Left cardiac atrium (tissue), 4 donors: ENCODE measurements at places on chromosomes 7 and 10.

DNA sequence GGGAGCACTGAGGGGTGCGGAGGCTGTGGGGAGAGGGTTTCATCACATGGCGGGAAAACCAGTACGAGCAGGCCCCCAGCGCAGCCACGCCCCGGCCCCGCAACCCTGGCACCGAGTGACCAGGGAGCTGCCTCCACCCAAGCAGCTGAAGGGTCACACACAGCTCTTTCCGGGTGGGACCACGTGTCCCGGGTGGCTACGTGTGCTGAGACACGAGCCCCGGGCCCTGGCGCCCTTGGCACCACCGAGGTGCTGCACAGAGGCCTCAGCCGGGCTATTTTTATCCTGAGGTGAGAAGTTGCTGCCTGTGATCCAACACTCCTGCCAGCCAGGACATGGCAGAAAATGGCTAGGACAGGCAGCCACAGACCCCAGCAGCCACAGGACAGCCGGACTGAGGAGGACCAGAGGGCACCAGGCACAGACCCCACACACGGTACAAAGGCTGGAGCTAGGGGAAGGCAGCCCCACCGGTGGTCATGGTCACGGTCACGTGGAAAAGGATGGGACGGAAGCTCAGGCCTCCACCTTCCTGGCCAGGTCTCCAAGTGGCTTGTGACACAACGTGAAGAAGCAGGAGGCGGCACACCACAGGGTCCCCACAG is 223.7 kb downstream of the MAD1L1 start:
- peak; percentile 74 for DNase-seq

DNA sequence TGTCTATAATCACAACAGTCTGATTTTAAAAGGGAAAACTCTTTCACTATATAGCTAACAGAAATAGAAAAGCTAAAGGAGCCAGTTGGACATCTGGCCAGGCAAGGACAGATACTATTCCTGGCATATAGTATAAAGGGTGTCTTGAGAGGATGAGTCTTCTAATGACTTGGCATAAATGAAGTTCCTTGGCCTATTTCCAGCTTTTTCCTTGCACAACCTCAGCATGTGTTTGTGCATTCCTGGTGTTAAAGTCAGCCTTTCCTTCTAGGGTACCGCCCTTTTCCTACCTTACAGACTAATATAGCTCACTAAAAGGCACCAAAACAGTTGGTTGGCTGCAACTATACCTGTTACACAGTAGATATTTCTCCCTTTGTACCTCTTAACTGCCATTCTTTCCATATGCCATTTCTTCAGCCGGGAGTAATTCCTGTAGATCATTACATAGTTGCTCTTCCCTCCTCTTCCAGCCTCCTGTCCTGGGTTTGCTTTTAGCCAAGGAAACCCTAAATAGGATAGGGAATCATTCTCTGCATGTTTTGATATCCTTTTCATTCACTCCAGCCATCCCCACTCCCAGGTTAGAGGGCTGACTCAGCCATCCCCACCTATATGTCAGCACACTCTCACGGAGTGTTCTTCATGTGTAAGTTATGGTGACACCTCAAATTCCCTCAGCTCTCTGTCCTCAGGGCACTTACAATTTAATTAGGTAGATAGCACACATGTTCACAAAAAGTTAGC is 102.1 kb upstream of the MDFIC start:
- DNase-seq: no peak

DNA sequence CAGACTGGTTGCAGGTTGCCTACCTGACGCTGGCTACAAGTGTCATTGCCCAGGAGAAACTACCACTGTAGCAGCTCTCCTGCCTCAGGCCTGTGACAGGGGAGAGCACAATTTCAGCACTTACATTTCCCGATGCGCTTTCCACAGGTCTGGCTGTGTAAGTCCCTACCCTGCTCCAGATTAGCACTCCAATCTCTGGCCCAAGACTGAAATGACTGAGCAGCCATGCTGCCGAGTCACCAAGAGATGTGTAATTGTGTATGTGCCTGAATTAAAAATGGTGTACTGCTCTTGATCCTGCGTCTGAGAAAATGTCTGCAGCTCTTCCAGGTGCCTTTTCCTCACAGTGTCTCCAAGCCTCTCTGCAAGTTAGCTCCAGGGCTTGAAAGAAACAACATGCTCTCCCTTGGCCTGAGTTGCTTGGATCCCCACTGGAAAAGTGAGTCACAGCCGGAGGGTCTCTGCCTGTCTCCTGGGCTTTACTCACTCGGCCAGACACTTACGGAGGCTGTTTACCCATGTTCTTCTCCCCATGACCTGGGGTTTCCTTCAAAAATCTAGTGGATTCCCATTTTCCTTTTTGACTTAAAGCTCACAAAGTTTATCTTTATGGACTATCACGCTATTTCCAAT is 1001.7 kb upstream of the KCND2 start:
- no peak for DNase-seq

DNA sequence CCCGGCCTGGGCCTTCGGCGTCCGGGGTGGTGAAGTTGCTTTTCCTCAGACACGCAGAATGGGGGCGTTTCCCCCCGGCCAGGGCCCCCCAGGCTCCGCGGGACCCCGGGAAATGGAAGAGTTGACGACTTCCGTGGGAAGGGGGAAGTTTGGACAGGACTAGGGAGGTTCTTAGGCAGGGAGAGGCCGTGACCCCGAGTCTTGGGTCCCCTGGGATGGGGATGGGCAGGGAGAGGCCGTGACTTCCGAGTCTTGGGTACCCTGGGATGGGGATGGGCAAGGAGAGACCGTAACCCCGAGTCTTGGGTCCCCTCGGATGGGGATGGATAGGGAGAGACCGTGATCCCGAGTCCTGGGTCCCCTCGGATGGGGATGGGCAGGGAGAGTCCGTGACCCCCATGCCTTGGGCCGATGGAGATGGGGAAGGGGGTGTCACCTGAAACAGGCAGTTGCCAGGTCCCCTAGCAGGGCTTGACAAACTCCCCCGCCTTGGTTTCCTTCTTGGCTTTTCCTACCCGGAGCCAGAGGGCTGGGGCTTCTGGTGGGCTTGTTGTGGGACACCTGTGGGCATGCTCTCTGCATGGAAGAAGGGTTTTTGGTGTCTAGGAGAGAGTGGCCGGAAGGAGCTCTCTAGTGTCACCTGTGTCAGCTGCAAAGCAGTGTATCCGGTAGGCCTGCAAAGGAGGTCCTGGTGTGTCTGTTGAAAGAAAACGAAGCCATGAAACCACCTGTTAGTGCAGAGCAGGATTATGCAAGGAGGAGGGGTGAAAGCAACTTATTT is 1.1 kb downstream of the TRRAP start:
- DNase-seq: no peak

DNA sequence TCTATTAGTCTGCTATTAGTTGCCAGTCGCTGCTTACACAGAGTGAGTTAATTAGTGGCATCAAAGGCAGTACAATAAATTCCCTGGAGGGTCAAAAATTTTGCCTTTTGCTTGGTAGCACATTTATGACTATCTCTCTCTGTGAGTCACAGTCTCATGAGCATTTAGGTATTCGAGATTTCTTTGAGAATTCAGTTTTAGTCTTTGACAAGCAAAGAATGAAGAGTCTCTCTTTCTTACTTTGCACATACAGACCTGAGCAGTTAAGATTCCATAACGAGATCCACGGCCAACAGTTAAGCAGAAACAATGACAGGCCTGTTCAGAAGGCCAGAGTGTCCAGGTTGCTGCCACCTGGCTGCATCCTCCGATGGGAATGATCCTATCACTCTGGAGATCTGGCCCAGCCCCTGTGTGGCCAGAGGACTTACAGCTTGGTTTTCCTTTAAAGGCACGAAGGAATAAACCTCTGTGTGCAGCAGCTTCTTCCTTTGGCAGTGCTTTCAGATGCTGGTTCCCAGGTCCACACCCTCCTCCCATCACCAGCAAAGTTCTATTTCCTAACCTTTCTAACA is 80.6 kb downstream of the GLI3 start:
- DNase-seq: no peak

- no peak for DNase-seq
Observed at GRCh38 chr7:23887660-23888059, 177.6 kb downstream of the STK31 start.

GRCh38 chr7:16619979-16620408 is 25.6 kb downstream of the ANKMY2 start:
- no peak for DNase-seq

DNA sequence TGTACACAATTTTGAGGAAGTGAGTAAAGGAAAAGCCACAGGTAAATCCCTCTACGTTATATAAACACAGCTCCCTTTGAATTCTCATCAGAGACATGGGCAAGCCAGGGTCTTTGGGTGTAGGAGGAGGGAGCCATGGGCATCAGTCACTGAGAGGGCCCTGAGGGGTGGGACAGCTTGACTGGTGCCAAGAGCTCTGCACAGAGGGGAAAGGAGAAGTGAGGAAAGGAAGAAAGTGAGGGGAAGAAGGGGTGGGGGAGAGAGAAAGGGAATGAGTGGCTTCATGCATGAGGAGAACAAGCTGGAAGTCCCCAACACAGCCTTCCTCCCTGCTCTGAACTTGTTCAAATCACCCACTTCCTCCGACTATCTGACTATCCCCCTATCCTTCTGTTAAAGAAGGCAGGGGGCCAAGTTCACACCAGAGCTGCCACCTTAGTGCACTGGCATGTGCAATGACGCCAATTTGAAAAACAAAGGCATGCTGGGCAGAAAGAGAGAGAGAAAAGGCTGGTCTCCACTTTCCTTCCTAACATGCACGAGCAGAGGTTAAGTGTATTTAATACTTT is 16.4 kb upstream of the RNF148 start:
- DNase-seq: no peak

GRCh38 chr10:18429335-18429734 is 222.1 kb downstream of the NSUN6 start:
- DNase-seq: no peak

DNA sequence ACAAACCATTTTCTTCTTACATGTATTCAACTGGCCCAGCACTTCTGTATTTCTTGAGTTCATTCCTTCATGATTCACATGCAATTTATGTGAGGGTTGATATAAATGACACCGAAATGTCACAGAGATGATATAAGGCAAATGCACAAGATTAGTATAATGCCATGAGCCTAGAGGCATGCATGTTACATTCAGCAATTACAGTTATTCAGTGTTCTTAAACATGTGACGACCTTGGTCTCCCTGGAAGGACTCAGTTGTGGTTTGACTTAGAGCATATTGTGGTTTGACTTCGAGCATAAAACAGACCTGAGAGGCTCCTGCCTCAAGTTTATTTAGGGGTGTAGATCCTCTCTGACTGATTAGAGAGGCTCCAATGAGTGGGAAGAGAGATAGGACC is 752.1 kb upstream of the POM121L12 start:
- no peak for DNase-seq

- no peak for DNase-seq
Observed at GRCh38 chr10:1267568-1267967, 211.4 kb downstream of the WDR37 start.

GRCh38 chr7:34064519-34065158 is 159.3 kb downstream of the BMPER start:
- no peak for DNase-seq

GRCh38 chr7:103343758-103344452 is 662 bp downstream of the DNAJC2 start:
- DNase-seq: no peak

- DNase-seq: no peak
Observed at GRCh38 chr7:135790371-135790977, 41.9 kb upstream of the FAM180A start.

GRCh38 chr7:19112274-19113001 is 5.0 kb downstream of the TWIST1 start:
- DNase-seq: peak; percentile 39

- DNase-seq: no peak
Observed at GRCh38 chr7:117006907-117007684, 53.8 kb downstream of the ST7 start.

GRCh38 chr10:45422866-45423659 is 49.0 kb downstream of the ALOX5 start:
- DNase-seq: no peak

DNA sequence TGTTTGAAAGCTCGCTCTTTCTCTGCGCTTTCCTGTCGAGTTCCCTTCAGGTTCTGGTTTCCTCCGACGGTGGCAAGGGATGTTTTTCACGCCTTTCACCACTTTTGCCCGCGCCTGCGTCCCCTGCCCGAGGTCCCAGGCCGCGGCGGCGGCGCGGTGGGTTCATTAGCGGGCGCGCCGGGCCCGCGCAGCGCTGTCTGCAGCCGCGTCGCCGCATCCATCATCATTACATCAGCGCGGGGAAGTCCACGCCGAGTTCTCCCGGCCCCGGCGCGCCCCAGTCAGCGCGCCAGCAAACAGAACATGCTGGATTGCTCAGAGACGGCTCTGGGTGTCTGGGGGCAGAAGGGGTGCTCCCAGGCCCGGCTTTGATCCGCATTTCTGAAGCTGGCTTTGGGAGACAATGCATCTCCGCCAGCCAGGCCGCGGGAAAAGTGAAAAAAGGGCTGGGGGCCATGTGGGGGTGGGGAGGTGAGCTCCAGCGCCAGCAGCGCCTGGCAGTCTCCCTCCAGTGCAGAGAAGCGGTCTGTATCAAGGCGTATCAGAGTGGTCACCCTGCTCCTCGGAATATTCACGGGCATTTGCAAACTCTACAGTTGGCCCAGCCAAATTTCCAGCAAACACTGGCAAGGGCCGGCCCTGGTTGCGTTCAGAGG is 8.9 kb downstream of the GLI3 start:
- DNase-seq: peak; percentile 51

DNA sequence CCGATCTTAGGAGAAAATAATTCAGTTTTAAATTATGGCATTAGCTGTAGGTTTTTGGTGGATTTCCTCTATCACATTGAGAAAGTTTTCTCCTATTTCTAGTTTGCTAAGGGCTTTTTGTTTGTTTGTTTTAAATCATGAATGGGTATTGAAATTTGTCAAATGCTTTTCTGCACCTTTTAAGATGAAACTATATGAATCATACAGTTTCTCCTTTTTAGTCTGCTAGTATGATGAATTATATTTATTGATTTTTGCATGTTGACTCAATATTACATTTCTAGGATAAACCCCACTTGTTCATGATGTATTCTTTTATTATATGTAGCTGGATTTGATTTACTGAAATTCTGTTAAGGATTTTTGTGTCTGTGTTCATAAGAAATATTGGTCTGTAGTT is 70.3 kb upstream of the PIP4K2A start:
- DNase-seq: no peak

- DNase-seq: no peak
Observed at GRCh38 chr7:64889686-64890162, 13.3 kb upstream of the ZNF273 start.

GRCh38 chr10:96745950-96746349 is 25.6 kb upstream of the PIK3AP1 start:
- DNase-seq: no peak

GRCh38 chr10:114073395-114074186 is 29.9 kb downstream of the ADRB1 start:
- DNase-seq: no peak

DNA sequence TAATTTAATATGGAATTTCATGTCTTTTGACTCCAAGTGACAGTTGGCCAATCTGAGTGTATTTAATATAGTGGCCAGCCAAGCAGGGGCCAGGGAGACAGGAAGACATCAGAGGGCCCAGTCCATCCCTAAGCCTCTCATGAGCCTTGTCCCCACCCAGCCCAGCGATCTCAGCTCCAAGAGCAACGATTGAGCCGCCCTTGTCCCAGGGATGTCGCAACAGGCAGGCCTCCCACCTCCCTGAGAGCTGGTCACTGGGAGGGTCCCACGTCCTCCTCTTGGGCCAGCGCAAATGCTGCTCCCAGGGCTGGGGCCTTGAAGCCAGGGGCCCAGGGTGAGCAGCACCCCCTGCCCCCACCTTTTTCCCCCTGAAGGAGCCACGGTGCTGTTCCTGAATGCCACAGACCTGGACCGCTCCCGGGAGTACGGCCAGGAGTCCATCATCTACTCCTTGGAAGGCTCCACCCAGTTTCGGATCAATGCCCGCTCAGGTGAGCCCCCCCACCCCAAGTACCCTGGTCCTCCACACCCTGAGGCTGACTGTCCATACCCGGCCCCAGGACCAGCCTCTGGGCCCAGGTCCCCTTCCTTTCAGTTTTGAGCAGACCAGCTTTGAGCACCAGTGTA is 29.4 kb downstream of the C10orf105 start:
- no peak for DNase-seq

GRCh38 chr7:22696541-22697228 is 30.3 kb upstream of the IL6 start:
- no peak for DNase-seq
